ENCODE measurements at places on chromosomes 7 and 10.
A peak's percentile ranks its signal among the peaks of the same experiment; 100 is the strongest.

DNA sequence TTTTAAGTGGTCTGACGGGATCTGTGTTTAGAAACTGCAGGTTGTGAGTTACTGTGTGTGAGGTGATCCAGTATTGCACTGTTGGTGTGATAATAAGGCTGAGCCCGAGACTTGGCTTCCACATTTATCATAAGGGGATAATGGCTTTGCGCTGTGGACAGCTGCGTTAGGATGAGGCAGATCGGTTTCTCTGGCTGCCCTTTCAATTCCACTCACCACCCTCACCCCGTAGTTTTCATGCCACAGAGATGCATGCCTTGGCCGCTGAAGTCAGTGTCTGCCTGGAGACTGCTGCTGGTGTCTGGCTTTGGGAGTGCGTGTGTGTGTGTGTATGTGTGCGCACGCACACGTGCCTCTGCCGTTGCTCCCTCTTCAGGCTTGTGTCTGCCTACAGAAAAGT lies 273.0 kb downstream of the CCDC3 start:
- no peak for DNase-seq

- DNase-seq = peak; percentile 81
These were observed 1.5 kb downstream of the STX1A start for GRCh38 chr7:73717991-73718405.

DNA sequence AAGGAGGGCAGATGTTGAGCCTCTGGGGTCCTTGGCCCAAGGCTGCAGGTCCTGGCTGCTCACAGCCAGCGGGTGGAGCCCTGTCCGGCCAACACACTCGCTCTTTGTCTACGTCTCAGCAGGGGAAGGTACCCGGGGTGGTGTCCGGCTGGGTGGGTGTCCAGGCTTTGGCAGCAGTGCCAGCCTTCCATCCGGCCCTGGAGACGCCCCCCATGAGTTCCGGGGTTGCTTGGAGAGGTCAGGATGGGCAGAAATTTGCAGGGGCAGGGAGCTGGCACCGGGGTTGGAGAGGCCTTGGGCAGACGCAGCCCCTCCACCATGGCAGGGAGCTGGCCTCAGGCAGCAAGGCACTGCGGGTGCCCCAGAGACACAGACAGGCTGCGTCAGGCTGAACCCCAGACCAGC lies 42.2 kb upstream of the ELN start:
- DNase-seq = no peak

DNA sequence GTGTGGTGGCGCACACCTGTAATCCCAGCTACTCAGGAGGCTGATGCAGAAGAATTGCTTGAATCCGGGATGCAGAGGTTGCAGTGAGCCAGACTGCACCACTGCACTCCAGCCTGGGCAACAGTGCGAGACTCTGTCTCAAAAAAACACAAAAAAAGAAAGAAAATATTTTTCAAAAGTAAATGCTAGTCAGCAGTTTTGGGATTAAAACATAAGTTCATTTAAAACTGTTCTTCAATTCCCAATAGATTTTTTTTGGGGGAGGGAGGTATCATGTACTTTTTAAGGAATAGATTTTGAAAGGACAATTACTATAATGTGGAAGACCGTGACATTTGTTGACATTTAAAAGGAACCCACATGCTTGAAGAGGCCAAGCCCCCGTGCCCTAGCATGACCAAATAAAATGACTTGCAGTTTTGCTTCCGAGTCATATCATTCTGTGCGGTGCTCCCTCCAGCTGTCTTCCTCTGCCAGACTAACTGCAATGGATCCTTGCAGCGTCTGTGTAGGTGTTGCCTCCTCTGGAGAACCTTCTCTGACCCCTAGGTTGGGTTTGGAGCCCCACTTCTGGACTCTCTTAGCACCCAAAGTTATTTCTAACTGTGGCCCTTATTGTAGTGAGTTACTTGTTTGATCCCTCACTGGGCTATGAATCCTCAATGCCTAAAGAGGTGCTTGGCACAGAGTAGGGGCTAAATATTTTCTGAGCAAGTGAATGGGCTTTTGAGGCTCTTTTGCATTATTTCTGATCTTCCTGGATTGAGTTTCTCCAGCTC lies 17.4 kb upstream of the HPS1 start:
- no peak for DNase-seq

Data from skeletal muscle cell (primary cell).